ENCODE measurements at places on chromosomes 4 and X.

GRCh38 chrX:40108162-40108958 lies 10.6 kb upstream of the BCOR start:
- DNase-seq = no peak

DNA sequence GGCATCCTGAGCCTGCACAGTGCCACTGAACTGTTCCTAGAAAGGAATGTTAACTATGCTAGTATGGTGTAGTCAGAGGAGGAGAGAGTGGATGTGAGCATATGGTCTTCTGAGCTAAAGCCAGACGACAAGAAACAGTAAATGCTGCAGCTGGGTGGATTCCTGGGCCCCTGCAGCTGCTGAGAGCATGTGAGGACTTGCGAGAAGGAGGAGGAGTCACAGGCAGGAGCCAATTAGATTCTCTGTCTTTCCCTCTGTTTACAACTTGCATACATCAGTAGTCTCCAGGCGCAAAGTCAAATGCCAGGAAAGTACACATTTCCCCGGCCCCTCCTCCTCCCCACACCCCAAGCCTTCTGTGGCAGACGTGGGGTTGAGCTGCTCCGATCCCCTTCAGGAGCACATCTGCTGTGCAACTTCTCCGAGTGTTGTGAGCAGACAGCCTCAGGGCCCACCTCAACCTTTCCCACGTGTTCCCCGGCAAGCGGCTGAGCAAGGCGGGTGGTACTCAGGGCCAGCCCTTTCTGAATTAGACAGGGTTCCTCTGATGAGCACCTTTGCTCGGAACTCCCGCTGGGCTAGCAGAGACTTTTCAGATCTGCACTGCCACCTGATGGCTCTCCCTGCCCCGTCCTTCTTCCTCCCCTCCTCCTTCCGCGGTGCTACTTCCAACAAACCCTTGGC lies 108.7 kb upstream of the ATP6AP2 start:
- peak; percentile 66 for DNase-seq

DNA sequence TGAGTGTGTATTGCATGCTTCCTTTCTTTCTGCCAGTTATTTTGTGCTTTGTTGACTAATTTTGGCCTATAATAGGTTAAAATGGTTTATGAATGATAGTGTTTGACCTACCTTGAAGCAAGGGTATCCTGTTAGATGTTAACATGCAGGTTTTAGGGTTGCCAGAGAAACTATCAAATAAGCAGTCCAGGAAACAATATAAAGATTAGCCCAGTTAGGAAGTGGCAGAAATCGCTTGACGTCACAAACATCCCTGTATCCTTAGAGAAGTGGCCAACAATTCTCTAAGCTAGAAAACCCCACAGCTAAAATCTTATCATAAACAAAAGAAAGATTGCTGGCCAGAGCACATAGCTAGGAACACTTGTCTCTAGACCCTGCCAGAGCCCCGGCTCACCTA lies 3.8 kb downstream of the NAP1L5 start:
- DNase-seq = no peak

DNA sequence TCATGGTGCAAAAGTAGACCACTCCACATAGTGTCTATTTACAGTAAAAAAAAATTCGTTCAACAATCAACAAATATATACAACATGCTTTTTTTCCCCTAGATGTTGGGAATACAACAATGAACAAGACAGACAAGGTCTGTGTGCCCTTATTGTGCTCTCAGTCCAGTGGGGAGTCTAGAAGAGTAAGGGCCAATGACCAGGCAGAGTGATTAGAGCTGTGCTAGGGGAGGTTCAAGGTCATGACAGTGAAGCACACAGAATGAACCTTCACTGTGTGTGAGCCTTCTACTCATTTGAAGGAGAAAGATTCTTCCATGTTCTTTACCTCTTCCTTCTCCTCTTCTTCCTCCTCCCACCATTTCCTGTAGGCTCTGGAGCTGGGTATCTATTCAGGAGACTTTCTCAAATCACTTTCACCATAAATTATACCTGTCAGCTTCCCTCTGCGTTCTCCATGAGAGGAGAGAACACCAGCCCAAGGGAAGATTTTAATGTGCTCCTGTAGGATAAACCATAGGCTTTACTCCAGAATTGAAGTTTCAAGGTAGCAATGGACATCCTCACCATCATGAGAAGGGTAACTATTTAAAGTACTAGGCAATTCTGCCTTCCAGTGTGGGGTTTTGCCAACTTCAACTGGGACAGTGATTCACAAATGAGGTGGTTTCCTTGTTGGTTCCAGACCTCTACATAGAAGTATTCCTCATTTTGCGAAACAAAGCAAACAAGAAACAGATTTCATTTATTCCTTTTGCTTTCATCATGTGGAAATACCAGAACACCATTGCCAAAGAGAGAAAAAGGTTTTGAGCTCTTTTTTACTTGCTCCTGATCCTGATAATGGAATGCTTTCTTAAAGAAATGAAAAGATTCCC lies 246.9 kb upstream of the GPC4 start:
- no peak for DNase-seq

DNA sequence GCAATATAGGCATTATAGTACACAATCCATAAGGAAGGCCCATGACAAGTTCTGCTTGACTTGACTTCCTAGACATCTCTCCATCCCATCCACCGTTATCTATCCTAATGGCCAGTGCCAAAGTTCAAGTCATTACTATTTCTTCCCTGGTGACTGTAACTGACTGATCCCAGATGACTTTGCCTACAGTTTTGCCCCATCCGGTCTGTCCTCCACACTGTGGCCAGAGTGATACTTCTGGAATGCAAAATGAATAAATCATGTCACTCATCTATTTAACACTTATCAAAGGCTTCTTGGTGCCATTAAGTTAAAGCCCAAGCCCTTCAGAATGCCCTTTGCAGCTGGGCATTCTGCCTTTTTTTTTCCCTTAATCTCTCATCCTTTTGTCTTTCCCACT lies 130.8 kb downstream of the PPARGC1A start:
- no peak for DNase-seq

- DNase-seq = no peak
Measured at GRCh38 chr4:1418494-1419285, 12.4 kb upstream of the NKX1-1 start.

DNA sequence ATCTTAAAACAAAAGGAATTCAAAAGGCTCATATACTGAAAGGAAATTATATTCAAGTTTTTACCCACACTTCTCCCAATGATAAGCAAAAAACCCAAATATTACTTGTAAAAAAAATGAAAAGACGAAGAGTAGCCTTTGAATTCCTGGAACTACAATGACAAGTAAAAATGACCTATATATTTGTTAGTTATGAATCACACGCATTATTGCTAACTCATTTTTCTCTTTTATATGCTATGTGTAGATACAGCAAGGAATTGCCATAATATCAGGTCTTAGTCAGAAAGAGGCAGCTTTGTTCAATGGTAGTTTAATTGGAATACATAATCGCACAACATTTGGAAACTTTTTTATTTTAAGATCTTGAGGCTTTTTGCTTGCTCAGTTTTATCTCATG lies 22.7 kb upstream of the ASB5 start:
- DNase-seq = no peak

DNA sequence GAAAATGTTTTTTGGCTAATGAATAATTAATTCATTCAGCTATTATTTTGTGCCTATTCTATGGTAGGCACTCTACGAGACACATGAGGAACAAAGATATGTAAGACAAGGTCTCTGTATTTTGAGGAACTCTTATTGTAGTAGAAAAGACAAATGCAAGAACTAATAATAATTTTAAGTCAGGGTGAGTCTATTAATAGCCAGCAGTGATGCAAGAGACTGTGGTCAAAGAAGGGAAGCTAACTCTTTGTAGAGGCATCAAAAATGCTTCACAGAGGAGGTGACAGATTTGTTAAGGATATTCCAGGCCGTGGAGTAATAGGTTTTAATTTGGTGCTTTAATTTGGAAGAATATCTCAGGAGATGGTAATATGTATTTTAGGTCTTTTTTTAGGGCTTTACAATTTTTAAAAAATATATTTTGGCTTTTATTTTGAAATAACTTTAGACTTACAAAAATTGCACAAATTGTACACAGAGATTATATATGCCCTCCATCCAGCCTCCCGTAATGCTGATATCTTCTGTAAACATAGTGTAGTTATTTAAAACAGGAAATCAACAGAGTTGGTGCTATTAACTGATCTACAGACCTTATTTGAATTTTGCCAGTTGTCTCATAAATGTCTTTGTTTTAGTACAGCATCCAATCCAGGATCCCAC lies 48.1 kb downstream of the DCLK2 start:
- DNase-seq = peak; percentile 63

GRCh38 chrX:77628294-77629025 lies 157.6 kb downstream of the ATRX start:
- DNase-seq = no peak

DNA sequence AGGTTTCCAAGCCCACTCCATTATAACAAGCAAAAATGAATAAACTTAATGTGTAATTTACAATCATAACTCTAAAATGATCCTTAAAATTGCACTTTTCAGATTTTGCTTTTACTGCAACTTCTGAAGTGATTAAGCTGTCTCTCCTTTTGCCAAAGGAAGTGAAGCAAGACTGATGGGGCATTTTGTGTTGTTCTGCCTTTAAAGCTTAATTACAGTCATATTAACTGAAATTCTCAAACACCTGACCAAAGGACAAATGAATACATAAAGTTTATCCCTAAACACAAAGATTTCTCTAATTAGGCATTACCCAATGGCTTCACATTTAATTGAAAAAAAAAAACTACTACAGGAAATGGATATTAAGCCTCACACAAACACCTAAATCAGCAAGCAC lies 101.8 kb downstream of the ATP11C start:
- no peak for DNase-seq

- no peak for DNase-seq
Measured at GRCh38 chr4:163201358-163201757, 34.7 kb upstream of the NAF1 start.

DNA sequence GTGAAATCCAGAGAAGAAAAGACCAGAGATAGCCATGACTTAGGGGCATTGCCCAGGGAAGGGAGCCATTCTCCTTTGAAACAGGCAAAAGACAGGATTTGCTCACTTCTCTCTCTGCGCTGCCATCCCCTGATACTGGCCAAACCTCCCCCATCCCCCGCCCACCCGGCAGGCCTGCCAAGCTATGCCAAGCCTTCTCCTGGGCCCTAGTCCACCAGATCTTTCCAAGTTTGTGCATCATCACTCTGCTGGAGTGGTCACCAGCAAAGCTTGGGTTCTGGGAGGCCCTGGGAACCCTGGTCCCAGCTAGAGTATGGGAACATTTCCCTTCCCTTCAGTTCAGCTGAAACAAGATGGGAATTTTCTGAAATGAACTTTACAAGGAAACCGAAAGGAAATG lies 18.4 kb downstream of the EFNB1 start:
- DNase-seq = no peak

- DNase-seq = peak; percentile 96
Measured at GRCh38 chr4:76589872-76590797, 155.1 kb downstream of the SHROOM3 start.

GRCh38 chr4:88927420-88927819 lies 129.6 kb downstream of the FAM13A start:
- no peak for DNase-seq

GRCh38 chr4:130233377-130234047 lies 1137.6 kb downstream of the C4orf33 start:
- peak; percentile 10 for DNase-seq

DNA sequence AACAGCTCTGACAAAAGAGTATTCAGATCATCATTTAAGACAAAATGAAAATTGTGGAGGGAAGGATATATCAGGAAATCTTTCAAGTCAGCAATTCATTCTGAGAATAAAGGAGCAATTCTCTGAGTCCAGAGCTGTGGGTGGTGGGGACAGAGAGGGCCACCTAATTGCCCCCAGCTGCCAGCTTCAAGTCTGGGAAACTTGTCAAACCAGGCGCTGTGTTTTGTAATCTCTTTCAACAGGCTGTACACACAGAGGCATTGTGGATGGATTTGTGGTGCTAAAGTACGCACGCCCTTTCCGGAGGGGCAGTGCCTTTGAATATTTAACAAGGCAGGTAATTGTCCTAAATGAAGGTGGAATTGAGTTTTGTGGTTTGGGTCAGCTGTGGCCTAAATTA lies 591.1 kb upstream of the BOD1L1 start:
- DNase-seq = no peak

DNA sequence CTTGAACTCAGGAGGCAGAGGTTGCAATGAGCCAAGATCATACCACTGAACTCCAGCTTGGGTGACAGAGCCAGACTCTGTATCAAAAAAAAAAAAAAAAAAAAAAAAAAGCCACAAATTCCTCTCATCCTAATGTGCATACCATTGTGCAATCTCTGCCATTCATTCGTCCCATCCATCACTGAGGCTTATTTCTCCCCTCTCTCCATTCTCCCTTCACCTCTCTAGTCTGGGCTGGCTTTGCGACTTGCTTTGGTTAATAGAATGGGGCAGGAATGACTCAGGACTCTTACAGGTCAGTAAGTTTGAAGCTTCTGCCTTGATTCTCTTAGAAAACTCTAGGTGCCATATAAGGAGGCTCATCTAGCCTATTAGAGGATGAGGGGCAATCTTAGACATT lies 60.3 kb upstream of the DDX3X start:
- peak; percentile 50 for DNase-seq

GRCh38 chrX:153649915-153650782 lies 3.1 kb downstream of the DUSP9 start:
- no peak for DNase-seq

DNA sequence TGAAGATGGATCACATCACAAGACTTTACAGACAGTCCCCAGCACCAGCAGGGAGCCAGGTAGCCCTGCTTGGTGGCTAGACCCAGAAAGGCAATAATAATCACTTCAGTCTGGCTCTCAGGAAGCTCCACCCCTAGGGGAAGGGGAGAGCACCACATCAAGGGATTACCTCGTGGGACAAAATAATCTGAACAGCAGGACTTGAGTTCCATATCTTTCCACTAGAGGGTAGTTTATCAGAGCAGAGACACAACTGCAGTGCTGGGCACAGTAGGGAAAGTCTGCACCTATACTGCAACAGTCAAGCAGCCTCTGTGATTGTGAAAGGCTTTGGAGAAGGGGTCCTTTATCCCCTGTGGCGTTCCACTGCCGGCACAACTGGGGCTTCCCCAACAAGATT lies 547.0 kb upstream of the POU3F4 start:
- DNase-seq = no peak

GRCh38 chr4:54014666-54015160 lies 49.7 kb downstream of the CHIC2 start:
- no peak for DNase-seq

- DNase-seq = no peak
Measured at GRCh38 chrX:65976161-65976560, 63.7 kb downstream of the VSIG4 start.

- DNase-seq = no peak
Measured at GRCh38 chrX:5176766-5177165, 1051.9 kb downstream of the NLGN4X start.

DNA sequence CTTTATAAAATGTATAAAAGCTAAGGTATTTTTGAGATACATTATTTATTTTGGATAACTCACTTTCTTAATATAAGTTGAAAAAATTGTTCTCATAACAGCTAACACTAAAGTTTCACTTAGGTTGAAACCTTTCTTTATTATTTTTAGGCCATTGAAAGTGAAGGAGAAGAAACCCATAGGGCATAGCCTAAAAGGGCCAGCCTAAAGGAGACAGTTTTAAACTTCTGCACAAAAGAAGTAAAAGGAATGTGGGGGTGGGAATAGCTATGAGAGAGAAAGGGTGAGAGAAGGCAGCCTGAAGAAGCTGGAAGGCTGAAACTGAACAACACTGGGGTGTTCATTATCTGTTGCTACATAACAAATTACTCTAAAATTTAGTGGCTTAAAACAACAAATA lies 57.6 kb upstream of the RAPGEF2 start:
- no peak for DNase-seq

GRCh38 chr4:128908735-128909134 lies 99.2 kb downstream of the JADE1 start:
- no peak for DNase-seq

Data from fibroblast of skin of scalp (primary cell).